D341Med (cell line): ENCODE measurements at places on chromosomes 2 and 18.

DNA sequence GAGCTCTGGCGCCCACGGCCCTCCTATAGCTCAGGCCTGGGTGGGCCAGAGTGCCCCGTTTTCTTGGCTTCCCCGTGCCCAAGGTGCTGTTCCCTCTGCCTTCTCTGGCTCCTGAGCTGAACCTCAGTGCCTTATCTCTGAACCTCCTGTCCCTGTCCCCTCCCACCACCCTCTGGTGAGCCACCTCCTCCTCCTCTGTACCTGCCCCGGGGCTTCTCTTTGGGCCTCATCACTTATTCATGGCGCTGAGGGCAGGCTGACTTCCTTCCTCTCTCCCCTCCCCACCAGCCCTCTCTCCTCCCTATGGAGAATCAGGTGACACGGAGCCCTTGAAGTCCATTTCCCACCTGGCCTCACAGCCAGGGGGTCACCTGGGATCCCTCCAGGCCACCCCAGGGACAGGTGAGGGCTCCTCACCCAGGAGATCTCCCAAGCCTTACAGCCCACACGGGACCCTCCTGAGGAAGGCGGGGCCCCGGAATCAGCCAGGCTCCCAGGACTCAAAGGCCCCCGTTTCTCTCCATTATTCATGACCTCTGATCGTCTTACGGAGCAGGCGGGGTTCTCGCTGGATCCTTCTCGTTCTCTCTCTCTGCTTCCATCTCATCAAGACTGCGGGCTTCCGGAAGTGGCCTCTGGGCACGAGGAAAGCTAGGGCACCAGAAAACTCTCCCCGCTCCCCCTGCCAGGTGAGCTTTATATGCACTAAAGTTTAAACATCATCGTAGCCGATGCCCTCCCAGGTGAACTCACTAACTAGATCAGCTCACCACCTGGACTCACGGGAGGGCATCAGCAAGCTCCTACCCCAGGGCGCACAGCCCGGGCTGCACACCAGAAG lies at the start of gene LOXHD1:
LOXHD1 (minus strand) TSS at position 106 of the 841 bp plus-strand sequence. CDS start 187 bp downstream, outside the sequence.
- DNase-seq, result no peak

DNA sequence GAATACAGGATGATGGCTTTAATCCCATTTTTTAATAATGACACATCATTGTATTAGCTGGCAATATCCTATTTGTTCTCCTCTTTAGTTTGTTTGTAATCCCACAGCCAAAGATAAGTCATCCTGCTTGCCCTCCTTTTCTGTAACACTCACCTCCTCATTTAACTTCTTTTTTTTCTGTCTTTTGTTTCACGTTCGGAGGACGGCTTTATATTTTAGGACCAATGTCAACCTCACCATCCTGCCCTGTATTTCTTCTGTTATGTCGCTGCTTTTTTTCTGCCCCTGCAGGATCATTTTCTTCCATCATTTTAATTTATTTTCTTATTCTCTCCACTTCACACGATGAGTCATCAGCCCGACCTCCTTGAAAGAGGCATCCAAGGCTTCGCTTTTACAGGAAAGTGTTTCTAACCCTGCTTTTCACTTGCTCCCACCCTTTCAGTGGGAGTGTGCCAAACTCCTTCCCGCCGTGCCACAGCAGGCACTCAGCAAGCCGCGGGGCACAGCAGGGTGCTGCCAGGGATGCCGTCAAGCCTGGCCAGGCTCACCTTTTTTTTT lies 11.4 kb downstream of the RAB31 start:
- no peak for DNase-seq

DNA sequence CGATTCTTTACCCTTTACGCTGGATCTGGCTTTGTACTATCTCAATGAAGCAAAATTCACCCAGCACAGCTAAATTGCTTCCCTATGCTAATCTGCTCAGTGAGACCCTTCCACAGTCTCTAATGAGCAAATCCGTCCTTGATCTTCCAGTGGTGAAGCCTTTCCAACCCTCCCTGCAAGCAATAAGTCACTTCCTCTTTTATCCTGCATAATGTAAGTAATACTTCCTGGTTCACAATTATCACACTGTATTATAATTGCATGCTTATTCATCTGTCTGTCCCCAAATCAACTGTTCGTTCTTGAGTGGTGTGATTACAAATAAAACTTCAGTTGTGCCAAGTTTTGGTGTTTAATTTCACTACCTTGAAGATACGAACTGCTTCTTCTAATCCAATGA lies 404.0 kb downstream of the ADCYAP1 start:
- DNase-seq, result no peak

DNA sequence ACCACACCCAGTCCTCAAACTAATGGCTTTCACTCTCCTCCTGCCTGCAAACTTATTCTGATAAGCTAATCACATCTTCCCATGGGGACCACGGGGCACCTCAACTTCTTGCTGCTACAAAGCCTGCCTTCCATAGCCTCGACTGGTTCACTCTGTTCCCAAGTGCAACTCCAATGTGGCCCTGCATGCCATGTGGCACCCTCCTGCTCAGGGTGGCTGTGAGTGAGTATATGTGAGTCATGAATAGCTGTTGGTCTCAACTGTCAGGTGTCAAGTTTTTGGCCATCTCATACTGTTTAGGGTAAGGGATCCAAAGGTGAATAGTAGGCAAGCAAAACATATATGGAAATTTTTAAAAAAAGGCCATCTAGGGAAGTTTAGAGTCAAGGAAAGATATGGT lies 276.1 kb upstream of the DCC start:
- DNase-seq, result no peak

DNA sequence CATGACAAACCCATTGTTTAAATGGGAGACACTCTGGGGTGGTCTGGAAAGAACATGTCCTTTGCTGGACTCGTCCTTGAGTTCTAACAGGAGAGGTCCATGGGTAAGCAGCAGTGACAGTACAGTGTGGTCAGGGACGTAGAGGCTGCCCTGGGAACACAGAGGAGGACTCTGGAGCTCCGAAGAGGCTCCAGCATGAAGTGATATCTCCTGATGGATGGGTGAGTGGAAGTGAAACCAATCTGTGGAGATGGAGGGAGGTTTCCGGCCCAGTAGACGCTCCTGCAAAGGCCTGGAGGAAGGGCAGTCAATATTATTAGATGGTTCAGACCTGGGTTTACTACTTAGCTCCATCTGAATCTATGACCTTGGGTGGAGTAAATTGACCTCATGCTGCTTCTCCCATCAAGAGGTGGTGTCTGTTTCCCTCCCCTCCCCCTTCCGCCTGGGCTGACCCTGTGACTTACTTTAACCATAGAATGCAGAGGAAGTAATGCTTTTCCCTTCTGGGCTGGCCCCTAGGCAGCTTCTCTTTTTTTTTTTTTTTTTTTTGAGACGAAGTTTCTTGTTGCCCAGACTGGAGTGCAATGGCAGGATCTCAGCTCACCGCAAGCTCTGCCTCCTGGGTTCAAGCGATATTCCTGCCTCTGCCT lies 2.3 kb upstream of the TFCP2L1 start:
- no peak for DNase-seq

DNA sequence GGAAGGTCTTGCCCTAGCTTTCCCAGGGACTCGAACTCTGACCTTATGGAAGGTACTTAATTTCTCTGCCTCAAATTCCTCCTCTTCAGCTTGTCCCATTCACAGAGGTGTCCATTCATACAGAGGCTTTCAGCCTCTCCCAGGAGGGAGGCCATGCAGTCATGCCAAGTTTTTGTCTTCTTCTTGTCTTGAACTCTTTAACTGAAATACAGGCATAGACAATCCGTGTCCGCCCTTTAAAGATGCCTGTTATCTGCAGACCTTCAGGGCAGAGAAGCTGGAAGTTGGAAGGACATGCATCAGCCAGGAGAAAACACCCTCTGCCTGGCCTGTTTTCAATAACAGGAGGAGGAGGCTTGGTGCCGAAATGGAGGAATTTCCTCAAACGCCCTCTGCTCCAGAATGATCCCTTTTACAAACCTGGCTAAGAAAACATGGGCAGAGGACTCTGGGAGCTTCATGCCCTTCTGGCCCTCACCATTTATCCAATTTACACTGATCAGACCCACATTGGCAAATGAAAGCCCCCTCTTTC lies 308.3 kb downstream of the MYCN start:
- DNase-seq, result no peak

DNA sequence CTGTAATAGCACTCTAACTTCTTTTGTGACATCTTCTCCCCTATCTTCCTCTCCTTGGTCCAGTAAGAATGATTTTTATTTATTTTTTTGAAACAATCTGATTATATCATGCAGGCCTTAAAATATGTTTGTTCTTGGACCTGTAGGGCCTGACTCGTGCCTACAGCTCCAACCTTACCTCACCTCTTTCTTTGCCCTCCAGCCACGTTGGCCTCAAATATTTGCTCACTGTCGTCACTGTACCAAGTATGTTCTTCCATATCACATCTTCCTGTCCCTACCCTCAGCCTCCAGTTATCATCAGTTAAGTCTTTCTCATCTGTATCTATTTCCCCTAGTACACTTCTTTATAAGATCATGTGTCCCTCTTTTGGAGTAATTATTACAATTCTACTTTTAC lies 125.5 kb downstream of the CDH7 start:
- no peak for DNase-seq

DNA sequence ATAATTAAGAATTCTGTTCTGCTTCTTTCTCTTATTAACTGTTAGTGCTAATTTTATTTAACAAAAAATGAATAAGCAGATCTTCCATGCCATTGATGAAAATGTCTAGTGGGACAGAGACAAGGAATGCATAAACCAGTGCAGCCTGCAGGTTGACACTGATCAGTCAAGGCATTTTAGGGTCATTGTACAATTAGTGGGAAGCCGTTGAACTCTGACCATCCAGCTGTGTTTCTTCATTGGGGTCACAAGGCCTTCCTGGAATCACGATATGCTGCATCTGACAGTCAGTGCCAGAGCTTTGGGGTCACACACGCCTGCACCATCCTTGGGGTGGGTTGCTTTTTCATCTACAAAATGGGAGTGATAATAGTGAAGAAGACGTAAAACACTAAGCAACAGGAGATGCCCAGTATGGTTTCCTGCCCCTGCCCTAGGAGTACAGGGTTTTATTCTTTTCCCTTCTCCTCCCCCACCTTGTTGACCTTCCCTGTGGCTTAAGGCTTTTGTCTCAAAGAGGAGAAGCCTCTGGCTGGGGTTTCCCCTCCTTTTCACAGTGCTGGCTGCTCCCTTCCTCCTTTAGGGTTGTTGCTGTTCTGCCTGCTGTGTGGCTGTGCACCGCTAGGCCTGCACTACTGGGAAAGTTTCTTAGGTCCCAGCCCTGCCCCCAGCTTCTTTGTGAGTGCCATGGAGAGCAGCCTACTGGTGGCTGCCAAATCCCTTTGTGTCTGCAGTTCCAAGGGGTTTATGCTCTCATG lies 245.6 kb downstream of the TPGS2 start:
- DNase-seq, result no peak

DNA sequence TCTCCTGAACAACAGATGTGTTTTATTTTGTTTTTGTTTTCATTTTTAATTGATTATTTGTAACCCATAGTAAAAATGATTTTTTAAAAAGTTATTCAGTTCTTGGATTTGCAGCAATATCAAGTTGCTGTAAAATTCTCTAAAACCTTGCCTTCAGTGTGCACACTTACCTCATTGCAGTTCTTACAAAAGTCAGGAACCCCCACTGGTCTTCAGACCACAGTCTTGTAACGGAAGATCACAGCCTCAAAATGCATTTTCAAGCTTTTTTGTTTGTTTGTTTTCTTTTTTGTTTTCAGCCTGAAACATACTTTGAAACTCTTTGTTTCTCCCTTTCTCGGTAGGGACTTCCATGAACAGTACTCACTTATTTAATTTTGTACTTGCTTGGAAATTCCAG lies 1012.8 kb upstream of the GYPC start:
- no peak for DNase-seq

GRCh38 chr2:227320305-227321094 lies 4.6 kb upstream of the MFF start:
- DNase-seq, result no peak
